Thymus (tissue), 14 donors: ENCODE measurements at places on chromosomes 4 and X.

GRCh38 chr4:126144543-126145237 is 829.9 kb downstream of the FAT4 start:
- no peak for DNase-seq

GRCh38 chr4:160716551-160716950 is 1447.2 kb downstream of the FSTL5 start:
- DNase-seq: no peak

- no peak for DNase-seq
Observed at GRCh38 chrX:149131774-149132173, 373.3 kb downstream of the IDS start.

DNA sequence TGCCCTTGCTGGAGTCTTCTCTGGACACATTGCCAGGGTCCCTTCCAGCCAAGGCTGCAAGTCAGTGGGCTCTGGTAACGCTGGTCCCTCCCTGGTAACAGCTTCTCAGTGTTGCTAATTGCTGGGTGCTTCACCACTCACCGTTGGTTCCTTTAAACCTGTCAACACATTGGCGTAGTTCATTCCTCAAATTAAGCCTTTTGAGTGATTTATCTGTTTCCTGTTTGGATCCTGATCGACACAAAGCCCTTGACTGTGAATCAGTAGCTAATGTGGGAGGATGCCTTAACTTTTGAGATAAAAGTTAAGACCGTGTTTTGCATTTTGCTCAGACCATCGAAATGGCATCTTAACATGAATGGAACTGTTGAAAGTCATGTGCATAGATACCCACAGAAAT is 125.9 kb downstream of the AMELX start:
- DNase-seq: no peak

DNA sequence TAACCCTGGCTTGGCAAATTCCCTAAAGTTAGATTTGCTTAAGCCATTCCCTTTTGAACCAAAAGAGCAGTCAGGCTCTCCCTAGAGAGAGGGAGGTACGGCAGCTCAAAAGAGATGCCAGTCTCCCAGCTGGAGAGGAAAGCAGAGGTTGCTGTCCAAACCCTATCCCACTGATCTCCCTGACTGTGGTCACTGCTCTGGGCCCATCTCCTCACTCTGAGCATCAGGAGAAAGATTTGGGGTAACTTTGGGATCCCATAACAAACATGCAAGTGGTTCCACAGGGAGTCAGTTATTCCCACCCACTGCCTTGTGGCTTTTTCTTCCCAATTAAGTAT is 17.1 kb downstream of the ACSL1 start:
- no peak for DNase-seq

GRCh38 chr4:38013461-38014366 is 53.5 kb downstream of the PTTG2 start:
- DNase-seq: no peak

- no peak for DNase-seq
Observed at GRCh38 chr4:75321484-75321883, 192.7 kb downstream of the RCHY1 start.

GRCh38 chr4:118557298-118557851 is 127.8 kb upstream of the METTL14 start:
- DNase-seq: no peak

DNA sequence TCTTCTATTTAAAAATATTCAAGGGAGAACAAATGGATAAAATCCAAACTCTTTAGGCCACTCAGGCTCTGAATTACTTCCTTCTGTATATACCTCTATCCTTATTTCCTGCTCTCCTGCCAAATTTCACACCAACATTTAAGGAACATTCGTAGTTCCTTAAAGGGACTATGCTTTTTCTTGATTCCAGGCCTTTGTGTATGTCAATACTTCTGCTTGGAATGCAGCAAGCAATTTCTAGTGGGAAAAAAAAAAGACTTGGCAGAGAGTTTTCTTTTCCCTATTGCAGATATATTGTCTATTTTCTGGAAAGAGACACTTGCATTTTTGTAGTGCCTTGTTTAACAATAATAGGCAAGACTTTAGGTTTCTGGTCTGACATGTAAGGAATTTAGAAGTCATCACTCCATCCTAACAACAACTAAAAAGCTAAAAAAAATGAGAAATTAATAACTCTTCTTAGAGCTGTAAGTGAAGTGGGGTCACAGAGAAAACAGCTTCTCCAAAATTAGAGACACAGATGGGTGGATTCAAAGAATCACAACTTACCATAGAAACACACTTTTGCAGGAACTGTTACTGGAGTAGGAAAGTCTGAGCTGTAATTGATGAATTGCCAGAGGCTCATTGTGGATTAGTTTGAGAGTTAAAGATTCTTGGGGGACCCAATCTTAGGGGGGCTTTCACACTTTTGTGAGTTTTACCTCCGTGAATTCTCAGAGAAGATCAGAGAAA is 2.1 kb upstream of the ADH5 start:
- DNase-seq: no peak
